PC-9 (cell line): ENCODE measurements at places on chromosomes 7 and 10. TPM values are rescaled to one million over a fixed set of nuclear protein-coding genes. Genes with fewer than 3 reads are reported as not detected.

GARIN1A gene
- total RNA-seq, result 0.57 and 0.78 TPM in 2 replicates

BLNK gene
- 0.98 and 1.0 TPM in 2 replicates for total RNA-seq

DNA sequence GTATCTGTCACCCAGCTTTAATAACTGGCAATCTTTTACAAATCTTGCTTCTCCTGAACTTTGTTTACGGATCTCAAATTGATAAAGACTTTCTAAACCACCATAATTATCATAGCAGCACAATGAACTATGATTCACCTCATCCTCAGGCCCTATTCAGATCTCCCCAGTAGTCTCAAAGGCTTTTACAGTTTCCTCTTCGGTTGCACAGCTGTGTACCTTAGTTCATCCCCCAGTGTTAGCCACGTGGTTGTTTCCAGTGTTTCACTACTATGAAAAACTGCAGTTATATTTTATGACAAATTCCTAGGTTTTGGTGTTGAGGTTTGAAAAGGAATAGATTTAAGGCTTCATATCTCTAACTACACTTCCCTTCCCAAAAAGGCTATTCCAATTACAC, 24.9 kb downstream of the PAXIP1 start:
- DNase-seq, result no peak

DNA sequence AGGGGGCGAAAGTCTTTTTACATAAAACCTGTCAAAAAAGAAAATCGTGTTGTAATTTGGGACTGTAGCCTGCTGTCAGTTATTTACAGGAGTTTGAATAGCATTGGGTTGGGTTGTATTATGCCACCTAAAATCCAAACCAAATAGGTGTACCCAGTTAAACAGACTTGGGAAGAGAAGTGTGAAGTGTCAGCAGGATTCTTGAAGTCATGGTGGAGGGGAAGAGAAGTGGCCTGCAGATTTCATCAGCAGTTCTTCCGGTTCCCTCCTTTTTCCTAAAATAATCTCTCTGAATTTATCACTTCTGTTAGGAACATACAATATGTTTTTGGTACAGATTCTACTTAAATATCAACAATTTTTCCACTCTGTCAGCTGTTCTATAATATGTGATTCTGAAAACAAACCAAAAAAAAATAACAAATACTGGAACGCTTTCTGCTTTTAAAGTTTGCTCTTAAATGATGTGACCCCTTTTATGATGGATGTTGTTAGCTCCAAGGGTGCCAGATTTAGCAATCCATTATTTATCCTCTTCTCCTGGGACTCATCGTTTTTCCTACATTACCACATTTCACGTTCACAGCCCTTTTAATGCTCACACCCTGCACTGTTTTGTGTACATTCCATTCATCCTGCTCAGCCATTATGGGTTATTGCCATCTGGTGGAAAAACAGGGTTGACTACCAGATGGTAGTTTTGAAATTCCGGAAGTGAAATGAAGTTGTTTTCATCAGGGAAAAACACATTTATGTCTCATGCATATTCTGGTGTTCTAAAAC, 18.7 kb upstream of the ARHGAP12 start:
- DNase-seq, result peak; percentile 46

- DNase-seq, result peak; percentile 11
Measured at GRCh38 chr10:117374506-117375359, 507 bp downstream of the PDZD8 start.

- no peak for DNase-seq
Measured at GRCh38 chr10:124629415-124629814, 114.8 kb downstream of the FAM53B start.

- no peak for DNase-seq
Measured at GRCh38 chr10:38076687-38077086, 17.4 kb upstream of the ZNF37A start.

GRCh38 chr10:116281775-116282174, 8.8 kb upstream of the GFRA1 start:
- DNase-seq, result no peak

ANKRD7 gene
- 2.4 and 6.9 TPM in 2 replicates for total RNA-seq

DNA sequence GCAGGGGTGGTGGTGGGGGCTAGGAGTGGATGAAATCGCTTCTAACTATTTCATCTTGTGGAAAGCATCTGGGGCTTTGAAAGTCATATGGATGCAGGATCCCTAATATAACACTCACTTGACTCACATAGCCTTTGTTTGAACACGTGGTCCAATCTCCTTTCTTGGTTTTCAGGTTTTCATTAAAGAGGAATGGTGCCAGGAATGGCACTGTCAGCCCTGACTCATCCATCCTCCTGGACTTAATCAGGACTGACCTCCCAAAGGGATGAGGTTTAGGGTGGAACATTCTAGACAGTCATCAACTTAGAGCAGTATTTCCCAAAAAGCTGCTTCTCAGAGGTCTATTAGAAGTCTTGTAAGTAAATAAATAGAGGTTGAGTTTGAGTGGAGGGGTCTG, 162.0 kb upstream of the PLXNA4 start:
- no peak for DNase-seq

DNA sequence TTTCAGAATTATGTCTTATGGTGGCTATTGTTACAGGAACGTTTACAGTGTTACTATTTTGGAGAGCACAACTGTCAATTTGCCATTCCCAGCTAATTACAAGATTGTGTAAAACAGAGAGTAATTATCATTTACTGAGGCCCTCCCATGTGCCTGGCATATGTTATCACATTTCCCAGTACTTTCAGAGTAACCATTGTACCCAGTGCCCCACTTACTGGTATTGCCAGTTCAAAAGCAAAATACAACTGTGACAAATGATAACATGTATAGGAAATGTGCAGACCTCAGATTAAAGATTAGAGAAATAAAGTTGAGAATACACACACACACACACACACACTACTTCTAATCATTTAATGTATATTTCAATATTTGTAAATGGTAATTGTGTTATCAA, 572.5 kb downstream of the POM121L12 start:
- DNase-seq, result no peak
